Tracheal epithelial cell (primary cell): ENCODE measurements at places on chromosomes 4 and X. TPM values are rescaled to one million over a fixed set of nuclear protein-coding genes. Genes with fewer than 3 reads are reported as not detected.

RAB39B gene
- total RNA-seq, result under 0.01 and 0.21 TPM in 2 replicates

CXCL13 gene
- total RNA-seq, result not detected in 2 replicates

CTAG2 gene
- not detected in 2 replicates for total RNA-seq

HSFX4 gene
- not detected in 2 replicates for total RNA-seq

CDKL2 gene
- total RNA-seq, result 1.1 and 3.6 TPM in 2 replicates

RASGEF1B gene
- 1.7 and 15.9 TPM in 2 replicates for total RNA-seq

USP27X gene
- 1.9 and 2.2 TPM in 2 replicates for total RNA-seq

GLUD2 gene
- total RNA-seq, result 0.72 and 0.85 TPM in 2 replicates
